Cerebellar nuclear complex (tissue), 1 donor: ENCODE measurements at places on chromosomes 4 and X.

- DNase-seq: peak; percentile 14
Measured at GRCh38 chrX:153443476-153444332, 2.2 kb downstream of the TREX2 start.

DNA sequence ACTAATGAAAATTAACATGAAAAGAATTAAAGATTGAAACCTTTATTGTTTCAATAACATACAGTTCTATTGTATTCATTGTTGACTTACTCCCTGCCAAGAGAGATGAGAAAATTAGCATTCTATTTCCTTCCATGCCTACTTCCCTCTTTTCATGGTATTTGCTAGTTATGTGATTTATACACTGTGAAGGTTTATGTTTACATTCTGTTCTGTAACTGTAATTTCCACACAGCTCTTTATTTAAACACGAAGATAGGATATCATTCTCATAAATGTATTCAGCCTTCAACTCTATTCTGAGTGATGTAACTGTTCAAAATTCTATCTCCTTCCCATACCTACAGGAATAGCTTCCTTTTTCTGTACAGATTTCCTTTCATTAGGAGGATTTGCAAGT lies 6.6 kb downstream of the CCDC110 start:
- no peak for DNase-seq

DNA sequence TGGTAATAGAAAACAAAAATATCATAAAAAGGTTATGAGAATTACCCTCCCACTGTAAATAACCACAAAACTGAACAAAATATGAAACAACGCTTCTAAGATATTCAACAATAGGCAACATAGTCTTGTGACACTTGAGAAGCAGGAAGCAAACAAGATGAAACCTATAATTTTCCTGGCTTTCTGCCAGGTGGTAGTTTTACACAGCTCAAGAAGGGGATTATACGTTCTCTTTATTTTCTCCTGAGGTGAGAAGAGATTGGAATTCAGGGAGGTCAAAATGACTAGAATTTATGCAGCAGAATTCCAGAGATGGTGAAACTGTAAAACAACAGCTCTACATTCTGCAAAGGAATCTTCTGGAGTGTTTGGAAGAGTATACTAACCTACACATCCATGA lies 186.0 kb downstream of the HHIP start:
- no peak for DNase-seq

GRCh38 chr4:110137829-110138228 lies 60.6 kb downstream of the ELOVL6 start:
- DNase-seq: no peak

DNA sequence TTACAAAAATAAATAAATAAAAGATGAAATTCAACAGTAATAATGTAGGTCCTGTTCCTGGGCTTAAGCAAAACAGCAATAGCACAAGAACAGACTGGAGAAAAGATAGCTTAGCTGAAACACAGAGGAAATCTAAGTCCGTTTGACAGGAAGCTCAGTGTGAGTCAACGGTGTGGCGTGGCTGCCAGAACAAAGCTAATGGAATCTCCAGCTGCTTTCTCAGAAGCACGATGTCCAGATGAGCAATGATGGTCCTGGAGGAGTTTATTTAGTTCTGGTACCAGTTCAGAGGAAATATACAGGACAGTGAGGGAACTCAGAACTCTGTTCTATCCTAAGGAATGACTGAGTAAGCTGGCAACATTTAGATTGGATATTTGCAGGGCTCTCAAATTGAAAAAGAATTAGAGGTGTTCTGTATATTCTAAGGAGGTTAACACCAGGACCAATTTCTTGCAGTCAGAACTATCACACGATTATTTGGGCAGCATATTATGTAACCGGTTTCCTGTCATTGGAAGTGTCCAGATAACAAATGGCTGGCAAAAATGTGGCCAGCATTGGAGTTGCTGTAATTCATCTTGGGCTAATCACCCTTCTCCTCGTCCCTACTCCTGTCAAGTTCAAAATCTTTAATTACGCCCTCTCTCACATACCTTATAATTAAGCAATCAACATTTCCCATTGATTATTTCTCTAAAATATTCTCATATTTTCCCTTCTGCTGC lies 12.7 kb downstream of the GAB3 start:
- no peak for DNase-seq

- no peak for DNase-seq
Measured at GRCh38 chrX:23822397-23822796, 39.4 kb downstream of the SAT1 start.

DNA sequence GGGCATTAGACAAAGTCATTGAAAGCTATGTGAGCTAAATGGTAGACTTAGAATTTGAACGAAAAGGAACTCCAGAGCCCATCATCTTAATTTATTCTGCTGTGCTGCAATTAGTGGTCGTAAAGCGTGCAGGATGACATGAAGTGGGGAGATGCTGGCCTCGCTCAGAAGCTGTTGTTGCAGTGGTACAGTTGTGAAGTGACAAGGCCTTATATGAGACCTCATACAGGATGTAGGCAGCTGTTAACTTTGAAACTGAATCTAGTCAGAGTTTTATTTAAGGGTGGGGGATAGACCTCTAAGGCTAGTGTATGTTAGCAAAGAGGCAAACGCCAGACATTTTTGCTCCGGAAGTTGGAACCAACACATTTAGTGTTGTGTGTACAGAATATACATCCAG lies 13.4 kb downstream of the KLF3 start:
- DNase-seq: no peak

- no peak for DNase-seq
Measured at GRCh38 chr4:125084608-125085007, 230.1 kb upstream of the FAT4 start.

DNA sequence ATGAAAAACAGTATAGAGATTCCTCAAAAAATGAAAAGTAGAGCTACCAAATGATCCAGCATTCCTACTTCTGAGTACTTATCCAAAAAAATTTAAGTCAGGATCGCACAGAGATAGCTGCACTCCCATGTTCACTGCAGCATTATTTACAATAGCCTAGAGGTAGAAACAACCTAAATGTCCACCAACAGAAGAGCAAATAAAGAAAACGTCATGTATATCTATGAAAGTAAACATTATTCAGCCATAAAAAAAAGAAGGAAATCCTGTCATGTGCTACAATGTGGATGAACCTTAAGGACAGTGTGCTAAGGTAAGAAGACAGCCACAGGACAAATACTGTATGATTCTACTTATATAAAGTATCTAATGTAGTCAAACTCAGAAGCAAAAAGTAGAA lies 12.4 kb downstream of the THOC2 start:
- DNase-seq: no peak

GRCh38 chrX:1932231-1932630 lies 317.4 kb downstream of the ASMT start:
- no peak for DNase-seq

GRCh38 chr4:78772526-78773091 lies 3.5 kb upstream of the BMP2K start:
- DNase-seq: no peak

DNA sequence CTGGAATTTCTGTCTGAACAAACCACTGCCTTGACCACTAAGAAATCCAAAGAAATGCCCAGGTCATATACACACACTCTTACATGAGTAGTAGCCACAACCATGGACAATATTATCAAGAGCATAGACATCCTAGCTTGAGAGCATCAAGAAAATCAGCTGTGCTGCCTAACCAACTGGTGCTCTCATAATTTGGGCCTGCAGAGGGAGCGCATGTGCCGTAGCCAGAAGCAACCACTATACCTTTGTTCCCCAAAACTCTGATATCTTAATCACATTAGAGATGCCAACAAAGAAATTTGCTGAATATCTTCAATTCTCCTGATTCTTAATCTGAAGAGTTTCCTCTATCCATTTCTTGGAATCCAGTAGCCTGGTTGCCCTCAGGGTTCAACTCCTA lies 163.6 kb downstream of the ZNF674 start:
- DNase-seq: no peak

GRCh38 chr4:81698538-81699296 lies 227.0 kb upstream of the RASGEF1B start:
- DNase-seq: no peak

GRCh38 chrX:12441381-12442128 lies 303.3 kb downstream of the FRMPD4 start:
- DNase-seq: no peak

- DNase-seq: no peak
Measured at GRCh38 chr4:23952258-23952657, 62.4 kb upstream of the PPARGC1A start.

- no peak for DNase-seq
Measured at GRCh38 chrX:111823128-111823527, 52.9 kb upstream of the TRPC5OS start.

DNA sequence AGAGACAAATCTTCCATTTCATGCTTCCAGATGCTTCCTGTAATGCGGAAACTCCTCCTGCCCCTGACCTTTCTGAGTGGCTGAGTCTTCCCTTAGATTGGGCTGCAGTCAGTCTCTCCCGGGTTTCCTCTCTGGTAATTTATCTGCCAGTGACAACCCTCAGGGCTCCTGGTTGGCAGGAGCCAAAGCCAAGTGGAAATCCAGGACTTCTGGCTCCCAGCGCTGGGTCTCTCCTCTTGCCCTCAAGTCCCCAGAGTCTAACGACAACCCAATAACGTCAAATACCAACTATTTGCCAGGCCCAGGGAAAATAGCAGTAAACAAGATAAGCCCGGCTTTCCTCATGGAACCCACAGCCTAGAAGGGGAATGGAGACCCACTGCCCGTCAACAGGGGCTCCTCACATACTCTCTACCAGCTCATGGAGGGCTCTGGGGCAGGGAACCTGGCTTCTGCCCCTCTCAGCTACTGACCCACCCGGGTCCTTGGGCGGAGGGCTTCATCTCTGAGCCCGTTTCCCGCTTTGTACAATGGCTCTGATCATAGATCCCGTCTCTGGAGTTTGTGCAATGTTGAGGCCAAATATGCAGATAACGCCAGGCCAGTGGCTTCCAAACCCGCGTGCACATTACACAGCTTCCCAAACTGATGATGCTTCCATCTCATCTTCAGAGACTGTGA lies 1.1 kb upstream of the TBC1D14 start:
- no peak for DNase-seq

DNA sequence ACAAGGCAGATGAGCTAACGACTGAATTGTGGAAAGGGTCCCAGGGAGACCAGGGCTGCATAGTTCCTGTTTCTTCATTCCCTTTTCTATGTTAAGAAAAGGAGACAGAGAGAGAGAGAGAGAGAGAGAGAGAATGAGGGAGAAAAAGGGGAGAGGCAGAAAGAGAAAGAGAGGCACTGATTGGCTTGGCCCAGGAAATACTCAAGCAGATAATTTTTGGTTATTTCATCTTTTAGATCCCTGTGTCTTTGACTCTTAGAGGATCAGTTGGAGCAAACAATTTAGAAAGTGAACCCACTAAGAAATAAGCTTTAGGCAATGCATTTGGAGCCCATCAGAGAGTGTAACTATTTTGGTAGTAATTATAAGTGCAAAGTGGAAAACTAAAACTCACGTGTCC lies 103.4 kb downstream of the CEP44 start:
- no peak for DNase-seq

DNA sequence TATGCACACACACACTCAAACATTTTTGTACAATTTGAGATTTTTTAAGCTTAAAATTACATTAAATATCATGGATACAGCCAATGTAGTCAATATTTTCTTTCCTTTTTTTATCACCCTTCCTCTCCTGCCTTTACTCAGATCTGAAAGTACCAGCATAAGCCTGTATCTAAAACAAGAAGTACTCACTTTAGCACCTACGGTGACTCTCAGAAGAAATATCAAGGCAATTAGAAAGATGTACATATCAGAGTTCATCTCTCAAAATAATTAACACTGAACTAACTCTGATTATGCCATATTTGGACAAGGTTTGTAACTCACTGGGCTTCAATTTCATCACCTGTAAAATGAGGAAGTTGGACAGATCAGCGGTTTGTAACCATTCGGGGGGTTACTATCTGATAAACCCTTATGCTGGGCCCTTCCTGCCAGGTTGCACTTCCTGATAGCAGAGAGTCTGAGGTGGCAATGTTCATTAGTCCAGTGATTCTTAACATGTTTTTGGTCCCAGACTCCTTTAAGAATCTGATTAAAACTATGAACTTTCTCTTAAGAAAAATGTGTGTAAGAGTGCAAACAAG lies 5.7 kb upstream of the GPR174 start:
- no peak for DNase-seq

GRCh38 chr4:118557298-118557851 lies 127.8 kb upstream of the METTL14 start:
- DNase-seq: no peak

DNA sequence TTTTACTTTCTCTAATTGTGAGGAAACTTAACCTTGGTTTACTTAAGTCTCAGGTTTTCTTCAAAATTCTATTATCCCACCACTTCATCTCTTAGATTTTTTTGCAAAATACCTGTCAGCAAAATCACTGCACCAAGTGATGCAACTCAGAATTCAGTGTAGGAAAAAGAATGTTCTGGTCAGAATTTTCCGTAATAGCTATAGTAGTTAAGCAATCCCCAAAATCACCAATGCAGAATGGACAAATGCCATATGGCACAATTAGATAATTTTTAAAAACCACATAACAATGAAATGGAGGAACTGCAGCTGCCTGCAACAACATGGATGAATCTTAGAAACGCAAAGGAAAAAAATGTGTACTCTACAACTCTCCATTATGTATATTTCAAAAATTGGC lies 373.1 kb downstream of the NAF1 start:
- no peak for DNase-seq

- peak; percentile 54 for DNase-seq
Measured at GRCh38 chr4:21655031-21655430, 293.5 kb downstream of the KCNIP4 start.

- no peak for DNase-seq
Measured at GRCh38 chrX:103674531-103675454, 11.7 kb downstream of the MORF4L2 start.

DNA sequence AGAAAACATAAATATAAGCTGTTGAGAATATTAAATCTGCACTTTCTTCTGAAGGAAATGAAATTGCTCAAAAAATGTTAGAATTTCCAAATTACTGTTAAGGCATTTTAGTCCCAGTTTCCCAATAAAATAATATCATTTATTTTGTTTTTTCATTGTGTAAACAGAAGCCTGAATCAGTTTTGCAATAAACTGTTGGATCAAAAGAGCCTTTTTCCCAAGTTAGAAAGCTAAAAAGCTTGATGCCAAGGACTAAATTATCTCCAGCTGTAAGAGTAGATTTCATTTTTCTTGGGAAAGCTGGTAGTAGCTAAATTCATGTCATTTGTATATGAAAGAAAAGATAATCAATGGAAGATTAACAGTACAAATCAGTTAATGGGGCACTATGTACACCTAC lies 95.8 kb downstream of the RNF150 start:
- no peak for DNase-seq
